Activated CD8-positive, alpha-beta memory T cell treated with anti-CD3 and anti-CD28 coated beads for 48 hours (primary cell): ENCODE measurements at places on chromosomes 12 and 14.

DNA sequence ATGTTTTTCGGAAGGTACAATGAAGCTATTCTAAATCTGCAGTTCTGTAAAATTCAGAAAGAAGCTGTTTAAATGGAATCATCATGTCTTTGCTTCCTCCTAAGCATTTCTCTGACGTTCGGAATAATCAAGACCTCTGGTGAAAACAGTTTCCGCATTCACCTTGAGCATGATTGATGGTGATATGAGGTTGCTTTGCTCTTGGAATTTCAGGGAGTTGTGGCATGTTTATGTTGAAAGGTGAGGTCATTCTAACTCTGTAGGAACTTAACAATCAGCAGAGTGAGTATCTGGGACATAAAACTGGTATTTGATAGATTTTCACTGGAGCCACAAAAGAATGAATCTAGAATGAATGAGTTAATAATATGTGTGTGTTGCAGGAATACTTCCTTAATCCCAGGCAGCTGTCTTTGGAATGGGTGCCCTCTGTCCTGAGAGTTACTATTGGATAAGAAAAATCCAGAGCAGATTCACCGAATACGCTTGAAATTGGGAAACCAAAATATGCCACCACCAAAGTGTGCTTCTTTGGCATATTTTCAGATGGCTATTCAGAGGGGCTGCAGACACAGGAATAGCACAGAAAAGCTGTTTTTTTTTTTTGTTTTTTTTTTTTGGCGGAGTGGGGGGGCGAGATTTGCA is 599.1 kb downstream of the CCER1 start:
- no peak for DNase-seq

DNA sequence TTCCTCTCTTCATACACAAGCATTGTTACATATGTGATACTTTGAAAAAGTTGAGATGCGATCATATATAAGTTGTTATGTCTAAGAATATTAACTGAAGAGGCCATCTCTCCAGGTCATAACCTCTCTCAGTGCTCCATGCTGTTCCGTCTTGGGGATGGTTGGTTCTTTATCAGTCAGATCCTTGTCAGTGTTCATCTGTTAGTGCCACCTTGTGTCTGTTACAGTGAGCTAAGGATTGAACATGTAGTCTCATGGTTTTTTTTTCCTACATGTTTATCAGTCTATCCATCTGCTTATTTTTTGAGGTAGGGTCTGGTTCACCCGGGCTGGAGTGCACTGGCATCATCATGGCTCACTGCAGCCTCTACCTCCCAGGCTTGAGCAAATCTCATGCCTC is 30.5 kb downstream of the EP400 start:
- DNase-seq, result no peak

GRCh38 chr14:21191809-21192446 is 36.1 kb upstream of the OR5AU1 start:
- peak; percentile 37 for DNase-seq

- no peak for DNase-seq
These were observed 100.2 kb downstream of the NELL2 start for GRCh38 chr12:44775901-44776300.

GRCh38 chr12:58224536-58225105 is 283.3 kb downstream of the ATP23 start:
- no peak for DNase-seq

GRCh38 chr14:21923820-21924219 is 250.2 kb upstream of the OR4E1 start:
- DNase-seq, result no peak

GRCh38 chr14:61533513-61534255 is 161.6 kb upstream of the HIF1A start:
- no peak for DNase-seq

DNA sequence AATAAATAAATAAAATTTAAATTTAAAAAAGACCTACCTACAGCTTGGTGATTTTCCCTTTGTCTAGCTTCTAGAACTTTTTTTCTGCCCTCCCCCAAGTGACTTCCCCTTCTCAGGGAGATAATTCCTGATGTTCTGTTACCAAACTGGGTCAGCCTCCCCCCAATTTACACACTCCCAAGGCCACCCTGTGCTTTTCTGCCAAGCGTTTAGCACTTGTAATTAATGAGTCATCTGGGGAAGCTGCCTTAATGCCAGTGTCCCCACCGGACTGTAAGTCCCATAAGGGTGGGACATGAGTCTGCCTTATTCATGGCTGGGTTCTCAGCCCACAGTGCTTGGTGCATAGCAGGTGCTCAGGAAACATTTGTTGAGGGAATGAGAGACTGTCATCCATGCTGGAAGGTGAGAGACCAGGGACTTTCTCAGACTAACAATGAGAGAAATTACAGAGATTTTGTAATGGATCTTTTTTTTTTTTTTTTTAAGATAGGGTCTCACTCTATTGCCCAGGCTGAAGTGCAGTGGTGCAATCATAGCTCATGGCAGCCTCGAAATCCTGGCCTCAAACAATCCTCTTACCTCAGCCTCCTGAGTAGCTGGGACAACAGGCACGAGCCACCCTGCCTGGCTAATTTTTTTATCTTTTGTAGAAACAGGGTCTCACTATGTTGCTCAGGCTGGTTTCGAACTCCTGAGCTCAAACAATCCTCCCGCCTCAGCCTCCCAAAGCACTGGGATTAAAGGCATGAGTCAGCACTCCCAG is 106.8 kb downstream of the PHETA1 start:
- no peak for DNase-seq

GRCh38 chr12:31018106-31018789 is 55.4 kb upstream of the DDX11 start:
- no peak for DNase-seq

DNA sequence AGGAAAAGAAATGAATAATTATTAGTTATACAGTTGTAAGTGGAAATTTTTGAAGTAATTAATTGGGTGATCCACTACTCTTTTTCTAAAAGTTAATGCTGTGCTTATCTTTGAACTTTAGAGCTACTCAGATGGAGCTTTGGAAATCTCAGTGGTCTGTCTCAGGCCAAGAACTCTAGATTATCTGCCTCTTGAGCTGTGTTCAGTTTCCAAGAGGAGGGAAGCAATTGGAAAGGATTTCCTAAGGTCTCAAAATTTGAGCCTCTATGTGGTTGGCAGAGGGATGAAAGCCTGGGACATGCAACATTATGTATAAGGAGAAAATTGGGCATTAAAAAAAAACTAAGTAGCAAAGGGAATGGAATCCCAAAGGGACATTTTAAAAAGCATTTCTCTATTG is 334.0 kb upstream of the PRICKLE1 start:
- no peak for DNase-seq

DNA sequence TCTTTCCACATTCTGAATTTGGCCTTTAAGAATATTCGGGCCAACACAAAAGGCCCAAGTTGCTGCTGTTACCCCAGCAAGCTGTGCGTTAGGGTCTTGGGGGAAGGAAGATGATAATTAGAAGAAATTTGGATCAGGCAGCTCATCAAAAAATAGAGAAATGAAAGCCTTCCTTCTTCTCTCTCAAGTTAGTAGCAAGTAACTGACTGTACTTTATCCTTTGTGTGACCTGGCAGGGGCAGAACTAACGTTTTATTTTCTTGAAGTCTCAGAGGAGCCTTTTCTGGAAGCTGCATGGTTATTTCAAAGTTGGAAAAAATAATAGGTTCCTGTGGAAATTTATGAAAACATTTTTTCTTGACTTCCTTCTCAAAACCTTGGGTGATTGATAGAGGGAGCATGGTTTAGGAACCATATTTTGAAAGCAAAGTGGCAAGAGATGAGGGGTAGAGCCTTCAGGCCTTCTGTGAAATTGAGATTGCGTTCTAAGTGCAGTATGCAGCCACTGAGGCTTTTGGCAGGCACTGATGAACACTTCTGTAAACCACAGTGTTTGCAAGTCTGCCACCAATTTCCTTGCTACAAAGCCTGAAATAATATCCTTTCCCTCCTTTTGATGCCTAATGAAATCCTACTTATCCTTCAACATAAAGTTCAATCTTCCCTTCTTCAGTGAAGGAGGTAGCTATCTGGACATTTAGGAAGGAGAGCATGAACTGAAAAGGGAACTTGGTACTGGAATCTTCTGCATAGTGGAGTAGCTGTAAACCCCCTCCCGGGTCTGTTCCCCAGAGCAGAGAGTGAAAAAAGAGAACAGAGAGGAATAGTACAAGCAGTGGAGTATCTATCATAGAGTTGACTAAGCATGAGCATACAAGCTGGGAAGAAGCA is 123.2 kb downstream of the FGD4 start:
- no peak for DNase-seq

- no peak for DNase-seq
These were observed 425.2 kb upstream of the MIS18BP1 start for GRCh38 chr14:45678163-45678562.

DNA sequence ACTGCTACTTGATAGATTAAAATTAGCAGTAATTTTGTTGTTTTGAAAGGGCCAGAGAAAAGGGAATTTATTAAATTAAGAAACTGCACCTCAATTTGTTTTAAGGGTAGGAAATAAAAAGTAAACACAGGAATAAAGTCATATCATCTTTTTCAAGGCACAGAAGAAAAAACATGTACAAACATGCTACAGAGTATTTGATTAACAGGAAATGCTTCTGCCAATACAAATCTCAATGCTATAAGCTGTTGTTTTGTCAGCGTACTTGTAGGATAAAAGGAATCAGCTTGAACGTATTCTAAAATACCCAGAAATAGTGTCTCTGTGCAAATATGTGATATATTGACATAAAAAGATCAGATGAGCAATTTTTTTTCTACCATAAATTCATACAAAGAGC is 474.0 kb upstream of the MGAT4C start:
- DNase-seq, result no peak

GRCh38 chr12:67436230-67436629 is 167.1 kb downstream of the CAND1 start:
- no peak for DNase-seq

GRCh38 chr12:55142669-55143565 is 16.7 kb downstream of the OR9K2 start:
- DNase-seq, result no peak

- DNase-seq, result no peak
These were observed 46.9 kb downstream of the PAWR start for GRCh38 chr12:79643821-79644220.

- no peak for DNase-seq
These were observed 229.5 kb upstream of the PLXNC1 start for GRCh38 chr12:93918900-93919299.

DNA sequence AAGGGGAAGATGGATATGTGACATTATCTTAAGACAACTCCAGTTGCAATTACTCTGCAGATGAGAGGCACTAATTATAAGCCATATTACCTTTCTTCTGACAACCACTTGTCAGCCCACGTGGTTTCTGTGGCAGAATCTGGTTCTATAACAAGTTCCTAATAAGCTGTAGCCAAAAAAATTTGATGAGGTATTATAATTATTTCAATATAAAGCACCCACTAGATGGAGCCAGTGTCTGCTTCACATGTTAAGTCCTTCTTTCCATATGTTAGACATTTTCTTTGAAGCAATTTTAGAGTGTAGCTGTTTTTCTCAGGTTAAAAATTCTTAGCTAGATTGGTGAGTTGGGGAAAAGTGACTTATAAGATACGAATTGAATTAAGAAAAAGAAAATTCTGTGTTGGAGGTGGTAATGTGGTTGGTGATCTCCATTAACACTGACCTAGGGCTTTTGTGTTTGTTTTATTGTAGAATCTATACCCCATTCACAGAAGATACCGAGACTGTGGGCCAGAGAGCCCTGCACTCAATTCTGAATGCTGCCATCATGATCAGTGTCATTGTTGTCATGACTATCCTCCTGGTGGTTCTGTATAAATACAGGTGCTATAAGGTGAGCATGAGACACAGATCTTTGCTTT is 36.9 kb downstream of the PSEN1 start:
- no peak for DNase-seq

DNA sequence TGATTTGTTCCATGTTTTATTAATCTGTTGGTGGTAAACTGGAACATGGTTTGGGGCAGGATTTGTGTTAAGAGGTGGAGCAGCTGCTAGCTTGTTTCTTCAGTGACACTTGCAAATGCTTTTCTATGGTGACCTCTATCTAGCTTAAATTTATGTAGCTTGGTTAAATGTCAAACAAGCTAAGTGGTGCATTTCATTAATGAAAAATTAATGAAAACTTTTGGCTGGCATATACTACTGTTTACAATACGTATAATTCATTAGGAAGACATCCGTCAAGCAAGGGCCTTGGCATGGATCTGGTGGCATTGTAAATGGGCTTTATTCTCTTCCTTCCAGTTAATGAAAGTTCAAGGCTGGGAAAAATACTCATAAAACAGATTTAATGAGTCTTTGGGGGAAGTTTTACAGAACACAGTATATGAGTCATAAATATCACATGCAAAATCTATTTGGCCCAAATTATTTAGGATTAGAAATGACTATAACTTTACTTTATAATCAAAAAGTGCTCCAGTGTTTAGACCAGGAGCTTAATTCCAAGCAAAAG is 807.7 kb upstream of the SEL1L start:
- DNase-seq, result no peak

GRCh38 chr14:97413022-97413539 is 615.9 kb downstream of the VRK1 start:
- DNase-seq, result no peak

- DNase-seq, result no peak
These were observed 117.2 kb upstream of the PMCH start for GRCh38 chr12:102314821-102315220.

DNA sequence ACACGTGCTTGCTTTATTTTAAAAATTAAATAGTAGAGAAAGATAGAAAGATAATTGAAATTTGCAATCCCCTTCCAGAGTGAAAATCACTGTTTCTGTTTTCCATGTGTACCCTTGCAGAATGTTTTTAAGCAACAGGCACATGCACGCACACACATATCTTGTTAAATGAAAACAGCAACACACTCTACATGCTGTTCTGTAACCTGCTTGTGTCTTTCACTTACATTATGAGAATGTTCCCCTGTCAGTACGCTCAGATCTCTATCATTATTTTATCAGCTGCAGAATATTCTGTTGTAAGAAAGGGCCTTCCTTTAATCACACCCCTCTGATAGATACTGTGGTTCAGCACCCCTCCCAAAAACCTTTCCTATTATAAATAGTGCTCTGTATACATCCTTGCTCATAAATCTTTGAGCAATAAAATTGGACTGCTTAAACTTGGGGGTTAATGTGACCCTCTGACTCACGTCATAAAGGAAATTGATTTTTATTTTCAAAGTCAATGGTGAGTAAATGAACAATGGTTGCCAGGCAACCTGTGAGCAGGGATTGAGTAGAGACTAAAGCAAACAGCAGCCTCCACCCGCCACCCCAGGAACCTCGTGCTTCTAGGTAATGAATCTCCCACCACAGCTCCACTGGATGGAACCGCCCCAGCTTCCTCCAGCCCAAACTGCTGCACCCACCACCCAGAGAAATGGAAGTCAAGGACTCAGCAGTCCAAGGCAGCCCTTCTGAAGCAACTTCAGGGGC is 31.9 kb upstream of the CHGA start:
- DNase-seq, result no peak

- DNase-seq, result no peak
These were observed 742.2 kb downstream of the VRK1 start for GRCh38 chr14:97539411-97539795.

DNA sequence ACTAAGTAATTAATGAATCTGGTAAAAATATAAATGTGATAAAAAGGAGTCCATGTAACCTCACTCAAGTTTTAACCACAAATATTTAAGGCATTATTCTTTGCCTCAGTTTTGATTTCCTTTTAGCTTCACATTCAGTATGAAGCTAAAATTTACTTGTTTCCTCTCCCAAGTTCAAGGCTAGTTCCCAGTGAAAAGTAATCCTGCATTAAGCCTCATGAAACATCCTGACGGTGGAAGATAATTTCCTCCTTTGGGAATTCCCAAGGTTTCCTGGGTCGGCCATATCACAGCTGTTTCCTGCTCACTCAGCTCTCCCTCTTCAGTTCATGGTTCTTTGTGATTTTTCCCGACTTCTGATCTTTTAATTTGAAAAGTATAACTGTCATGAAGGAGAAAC is 1256.8 kb upstream of the FLRT2 start:
- no peak for DNase-seq

GRCh38 chr14:69685716-69686115 is 74.3 kb downstream of the SUSD6 start:
- no peak for DNase-seq
